ENCODE measurements at places on chromosomes 5 and 9.

- DNase-seq, result peak; percentile 74
These were observed 36.4 kb upstream of the GAS1 start for GRCh38 chr9:86983620-86984259.

DNA sequence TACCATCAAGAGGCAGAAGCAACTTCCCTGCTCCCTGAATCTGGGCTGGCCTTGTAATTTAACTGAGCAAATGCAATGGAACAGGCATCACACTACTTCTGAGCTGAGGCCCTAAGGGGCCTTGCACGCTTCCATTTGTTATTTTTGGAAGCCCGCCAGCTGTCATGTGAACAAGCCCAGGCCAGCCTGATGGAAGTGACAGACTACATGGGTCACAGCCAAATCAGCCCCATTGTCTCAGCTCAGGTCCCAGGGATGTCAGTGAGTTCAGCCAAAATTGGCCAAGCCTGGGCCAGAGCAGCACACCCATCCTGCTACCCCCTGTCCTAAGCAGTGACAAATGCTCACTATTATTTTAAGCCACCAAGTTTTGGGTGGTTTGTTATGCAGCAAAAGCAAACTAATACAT lies 72.8 kb downstream of the PRRT1B start:
- DNase-seq, result no peak

- no peak for DNase-seq
These were observed 65.3 kb downstream of the RXRA start for GRCh38 chr9:134391319-134392231.

GRCh38 chr5:152514827-152515397 lies 109.8 kb upstream of the NMUR2 start:
- DNase-seq, result no peak

DNA sequence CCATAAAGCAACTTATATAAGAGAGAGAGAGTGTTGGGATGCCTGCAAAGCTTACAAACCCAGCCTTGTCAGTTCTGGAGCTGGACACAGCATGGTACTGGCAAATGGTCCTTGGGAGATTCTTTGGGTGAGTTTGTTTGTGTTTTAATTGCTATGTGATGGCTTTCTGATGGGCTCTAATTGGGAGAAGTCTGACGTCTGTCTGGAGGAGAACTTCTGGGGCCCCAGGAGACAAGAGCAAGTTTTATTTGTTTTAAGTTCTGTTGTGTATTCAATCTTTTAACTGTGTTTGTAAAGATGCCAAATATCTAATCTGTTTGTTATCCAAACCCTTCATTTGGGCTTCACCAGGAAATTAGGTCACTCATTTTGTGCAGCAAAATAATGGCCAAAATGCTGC lies 50.3 kb upstream of the AFAP1L1 start:
- DNase-seq, result peak; percentile 52

- no peak for DNase-seq
These were observed 12.3 kb downstream of the PAPPA start for GRCh38 chr9:116165912-116166311.

GRCh38 chr9:127570533-127571111 lies 41.5 kb upstream of the STXBP1 start:
- no peak for DNase-seq

GRCh38 chr5:78824831-78825281 lies 160.3 kb downstream of the ARSB start:
- DNase-seq, result no peak

DNA sequence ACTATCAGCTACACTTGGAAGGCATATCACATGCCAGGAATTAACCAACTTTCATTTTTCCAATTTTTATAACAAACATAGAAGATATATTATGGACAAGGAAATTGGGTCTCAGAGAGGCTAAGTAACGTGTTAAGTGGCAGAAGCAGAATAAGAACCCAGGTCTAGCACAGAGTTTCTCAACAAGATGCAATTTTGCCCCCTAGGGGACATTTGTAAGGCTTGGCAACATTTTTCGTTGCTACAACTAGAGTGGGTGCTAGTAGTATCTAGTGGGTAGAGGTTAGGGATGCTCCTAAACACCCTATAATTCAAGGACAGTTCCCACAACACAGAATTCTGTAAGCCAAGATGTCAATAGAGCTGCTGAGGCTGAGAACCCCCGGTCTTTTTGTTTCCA lies 180.6 kb downstream of the SNCAIP start:
- no peak for DNase-seq

DNA sequence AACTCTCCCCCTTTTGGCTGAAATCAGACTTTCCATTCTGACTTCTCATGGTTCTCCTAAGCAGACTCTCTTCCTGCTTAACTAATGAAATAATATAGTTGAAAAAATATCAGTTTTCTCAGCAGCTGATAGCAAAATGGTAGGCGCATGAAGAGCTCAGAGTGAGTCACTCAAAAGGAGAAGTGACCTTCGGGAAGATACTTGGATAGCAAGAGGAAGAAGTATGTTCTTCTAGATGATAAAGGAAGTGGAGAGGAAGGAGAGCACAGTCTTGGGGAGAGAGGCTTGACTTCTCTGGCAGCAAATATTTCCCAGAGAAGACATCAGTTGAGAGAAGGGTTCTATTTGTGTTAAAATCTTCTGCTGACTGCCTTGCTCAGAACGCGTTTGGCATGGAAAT lies 101.5 kb downstream of the TAF11L14 start:
- no peak for DNase-seq

- DNase-seq, result no peak
These were observed 215.3 kb upstream of the EDIL3 start for GRCh38 chr5:84599964-84600363.

GRCh38 chr5:9052421-9052820 lies 493.5 kb downstream of the SEMA5A start:
- DNase-seq, result no peak

DNA sequence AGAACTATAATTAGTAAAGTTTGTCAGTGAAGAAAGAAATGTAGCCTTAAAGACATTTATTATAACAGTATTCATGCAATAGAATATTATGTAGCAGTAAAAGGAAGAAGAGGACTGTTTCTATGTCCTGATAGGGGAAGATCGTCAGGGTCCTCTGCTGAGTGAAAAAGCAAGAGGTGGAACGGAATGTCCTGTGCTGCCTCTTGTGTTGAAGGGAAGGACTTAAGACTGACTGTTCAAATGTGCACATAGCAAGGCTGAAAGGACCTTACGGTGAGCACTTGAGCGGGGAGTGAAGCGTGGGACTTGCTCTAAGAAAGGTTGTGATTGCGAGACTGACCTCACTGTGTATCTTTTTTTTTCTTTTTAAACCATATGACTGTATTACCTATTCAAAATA lies 63.2 kb downstream of the SNX24 start:
- DNase-seq, result no peak
